Stimulated activated CD4-positive, alpha-beta T cell treated with anti-CD3 and anti-CD28 coated beads, Interleukin-1b, Interleukin-23, amount 100 ng/mL, for 48 hours (primary cell): ENCODE measurements at places on chromosomes 13 and 19.

DNA sequence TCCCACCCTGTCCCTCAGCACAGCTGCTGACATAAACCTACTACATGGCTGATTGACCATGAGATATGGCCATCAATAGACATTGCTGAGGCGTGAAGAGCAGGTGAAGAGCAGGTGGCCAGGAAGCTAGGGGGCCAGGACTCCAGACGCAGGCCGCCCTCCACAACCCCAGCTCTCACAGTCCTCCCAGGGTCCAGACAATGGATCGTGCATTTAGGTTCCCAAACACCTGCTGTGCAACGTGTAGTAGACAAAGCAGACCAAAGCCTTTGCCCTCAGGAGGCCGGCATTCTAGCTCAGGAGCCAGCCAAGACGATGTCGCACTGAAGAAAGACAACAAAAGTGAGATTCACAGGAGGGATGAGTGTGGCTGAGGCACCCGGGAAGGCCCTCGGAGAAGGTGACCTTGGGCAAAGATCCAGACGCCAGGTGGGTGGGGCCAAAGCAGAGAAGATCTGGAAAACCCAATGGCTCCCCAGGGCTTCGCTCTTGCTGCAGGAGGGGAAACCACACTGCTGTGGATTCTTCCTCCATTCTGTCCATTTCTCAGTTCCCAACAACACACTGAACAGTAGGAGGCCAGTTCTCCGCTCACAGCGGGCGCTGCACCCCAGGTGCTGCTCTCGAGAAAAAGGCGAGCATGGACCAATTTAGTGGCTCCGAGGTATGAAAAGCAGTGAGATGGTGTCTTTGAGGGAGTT lies 1.4 kb downstream of the FFAR1 start:
- DNase-seq, result no peak

DNA sequence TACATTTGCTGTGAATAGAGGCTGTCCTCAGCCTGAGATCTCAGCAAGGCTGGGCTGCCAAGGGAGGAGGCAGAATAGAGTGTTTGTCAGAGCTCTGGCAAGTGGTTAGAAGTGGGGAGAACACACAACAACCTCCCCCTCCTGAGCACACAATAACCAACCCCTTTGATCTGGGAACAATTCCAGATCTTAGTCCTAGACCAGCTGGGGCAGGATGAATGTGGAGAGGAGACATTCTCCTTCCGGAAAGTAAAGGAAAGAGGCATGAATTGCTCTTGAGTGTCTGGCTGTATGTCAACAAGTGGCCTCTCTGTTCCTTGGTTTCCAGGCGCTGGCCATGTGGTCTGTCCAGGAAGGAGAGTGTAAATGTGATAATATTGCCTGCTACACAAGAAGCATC lies 114.9 kb upstream of the TMTC4 start:
- DNase-seq, result no peak

- DNase-seq, result no peak
These were observed 2.4 kb downstream of the LMNB2 start for GRCh38 chr19:2454199-2454961.

GRCh38 chr19:14265290-14266036 lies 59.5 kb upstream of the ADGRL1 start:
- DNase-seq, result no peak

DNA sequence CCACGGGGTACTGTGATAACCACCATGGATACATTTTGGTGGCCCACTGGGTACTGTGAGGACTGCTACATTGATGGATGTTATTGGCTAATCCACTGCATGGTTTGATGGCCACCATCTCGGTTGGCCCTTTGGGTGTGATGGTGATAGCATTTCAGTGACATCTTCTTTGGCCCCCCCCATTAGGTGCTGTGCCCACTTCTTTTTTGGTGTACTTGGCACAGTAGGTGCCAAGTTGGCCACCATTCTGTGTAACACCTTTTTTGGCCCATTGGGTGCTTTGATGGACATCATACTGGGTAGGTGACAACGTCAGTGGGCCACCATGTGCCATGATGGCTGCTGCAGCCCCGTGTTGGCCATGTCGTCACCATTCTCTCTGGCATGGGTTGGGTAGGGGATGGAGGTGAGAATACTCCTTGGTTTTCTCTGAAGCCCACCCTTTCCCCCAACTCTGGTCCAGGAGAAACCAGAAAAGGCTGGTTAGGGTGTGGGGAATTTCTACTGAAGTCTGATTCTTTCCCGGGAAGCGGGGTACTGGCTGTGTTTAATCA lies 9.2 kb downstream of the FOXA3 start:
- no peak for DNase-seq

DNA sequence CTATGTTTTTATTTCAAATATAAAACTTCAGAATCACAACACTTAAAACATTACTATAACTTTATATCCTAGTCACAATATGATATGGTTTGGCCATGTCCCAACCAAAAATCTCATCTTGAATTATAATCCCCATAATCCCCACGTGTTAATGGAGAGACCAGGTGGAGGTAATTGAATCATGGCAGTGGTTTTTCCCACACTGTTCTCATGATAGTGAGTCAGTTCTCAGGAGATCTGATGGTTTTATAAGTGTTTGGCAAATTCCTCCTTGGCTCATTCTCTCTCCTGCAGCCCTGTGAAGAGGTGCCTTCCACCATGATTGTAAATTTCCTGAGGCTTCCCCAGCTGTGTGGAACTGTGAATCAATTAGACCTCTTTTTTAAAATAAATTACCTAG lies 307.6 kb downstream of the SPRY2 start:
- DNase-seq, result no peak

DNA sequence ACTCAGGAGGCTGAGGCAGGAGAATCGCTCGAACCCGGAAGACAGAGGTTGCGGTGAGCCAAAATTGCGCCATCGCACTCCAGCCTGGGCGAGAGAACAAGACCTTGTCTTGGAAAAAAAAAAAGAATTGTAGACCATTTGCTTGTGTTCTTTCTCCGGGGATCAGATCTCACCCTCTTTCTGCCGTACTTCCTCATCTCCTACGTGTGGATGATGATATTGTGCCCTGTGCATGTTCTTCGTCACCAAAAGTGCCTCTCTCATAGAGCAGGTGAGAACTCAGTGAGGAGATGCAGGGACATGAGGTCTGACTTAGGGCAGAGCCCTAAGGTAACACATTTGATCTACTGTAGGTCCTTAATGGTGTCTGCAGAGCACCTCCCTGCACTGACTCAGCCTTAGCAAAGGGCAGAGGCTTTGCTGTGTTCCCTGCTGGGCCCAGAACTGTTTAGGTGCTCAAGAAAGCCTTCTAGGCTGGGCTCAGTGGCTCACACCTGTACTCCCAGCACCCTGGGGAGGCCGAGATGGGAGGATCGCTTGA lies 1.3 kb downstream of the APOC2 start:
- no peak for DNase-seq

DNA sequence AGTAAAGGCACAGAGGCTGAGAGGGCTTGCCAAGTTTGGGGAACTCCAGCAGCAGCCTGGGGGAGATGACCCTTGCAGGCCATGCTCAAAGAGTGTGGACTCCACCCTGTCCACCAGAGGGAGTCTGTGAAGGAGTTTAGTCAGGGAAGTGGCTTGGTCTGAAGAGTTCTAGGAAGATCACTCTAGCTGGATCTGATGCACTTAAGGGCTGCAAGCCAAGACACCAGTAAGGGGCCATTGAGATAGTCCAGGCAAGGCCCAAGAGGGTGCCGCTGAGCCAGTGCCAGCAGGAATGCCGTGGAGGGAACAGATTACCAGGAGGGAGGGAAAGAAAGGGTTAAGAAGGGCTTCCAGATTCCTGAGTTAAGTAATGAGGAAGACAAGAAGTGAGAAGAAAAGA lies 68.7 kb downstream of the ZAR1L start:
- DNase-seq, result peak; percentile 59

- no peak for DNase-seq
These were observed 141.3 kb downstream of the FGF9 start for GRCh38 chr13:21812192-21812626.

GRCh38 chr19:47340477-47341208 lies 8.5 kb upstream of the DHX34 start:
- no peak for DNase-seq
